Regular cardiac myocyte (primary cell): ENCODE measurements at places on chromosomes 6 and 20. TPM values are rescaled to one million over a fixed set of nuclear protein-coding genes. Genes with fewer than 3 reads are reported as not detected.

Gene VGLL2
- total RNA-seq = not detected in 2 replicates

Gene POU5F1
- 0.38 and 3.4 TPM in 2 replicates for total RNA-seq

Gene PERP
- 14.2 and 21.7 TPM in 2 replicates for total RNA-seq

Gene LGSN
- under 0.01 TPM in 1 of 2 replicates, not detected in the other for total RNA-seq

Gene BEND3
- total RNA-seq = 1.4 and 2.5 TPM in 2 replicates

Gene C20orf204
- total RNA-seq = 0.77 and 0.85 TPM in 2 replicates

Gene FNDC1
- 0.19 and 1.1 TPM in 2 replicates for total RNA-seq

Gene HLA-DPA1
- 1.9 and 2.8 TPM in 2 replicates for total RNA-seq

Gene MCM9
- total RNA-seq = 13.2 and 14.2 TPM in 2 replicates

Gene OR12D3
- total RNA-seq = not detected in 2 replicates

Gene ADGRF5
- 43.1 TPM in 2 replicates for total RNA-seq

Gene RNF182
- total RNA-seq = 9.0 and 10.0 TPM in 2 replicates

Gene EPPIN
- not detected in 2 replicates for total RNA-seq

Gene GSTA3
- total RNA-seq = not detected in 2 replicates

Gene CTAGE9
- not detected in 2 replicates for total RNA-seq

Gene BPIFA1
- total RNA-seq = not detected in 2 replicates

Gene CLPSL2
- total RNA-seq = not detected in 2 replicates

Gene BCKDHB
- total RNA-seq = 10.1 and 11.1 TPM in 2 replicates

Gene TBC1D20
- total RNA-seq = 32.2 and 41.4 TPM in 2 replicates

Gene GJA1
- total RNA-seq = 574 and 739 TPM in 2 replicates

Gene PKIB
- 1.2 and 4.8 TPM in 2 replicates for total RNA-seq

Gene ASIP
- not detected in 2 replicates for total RNA-seq
